ENCODE measurements at places on chromosomes 13 and 19.
A peak's percentile ranks its signal among the peaks of the same experiment; 100 is the strongest.

- DNase-seq: no peak
Measured at GRCh38 chr13:38785490-38785889, 98.6 kb downstream of the FREM2 start.

DNA sequence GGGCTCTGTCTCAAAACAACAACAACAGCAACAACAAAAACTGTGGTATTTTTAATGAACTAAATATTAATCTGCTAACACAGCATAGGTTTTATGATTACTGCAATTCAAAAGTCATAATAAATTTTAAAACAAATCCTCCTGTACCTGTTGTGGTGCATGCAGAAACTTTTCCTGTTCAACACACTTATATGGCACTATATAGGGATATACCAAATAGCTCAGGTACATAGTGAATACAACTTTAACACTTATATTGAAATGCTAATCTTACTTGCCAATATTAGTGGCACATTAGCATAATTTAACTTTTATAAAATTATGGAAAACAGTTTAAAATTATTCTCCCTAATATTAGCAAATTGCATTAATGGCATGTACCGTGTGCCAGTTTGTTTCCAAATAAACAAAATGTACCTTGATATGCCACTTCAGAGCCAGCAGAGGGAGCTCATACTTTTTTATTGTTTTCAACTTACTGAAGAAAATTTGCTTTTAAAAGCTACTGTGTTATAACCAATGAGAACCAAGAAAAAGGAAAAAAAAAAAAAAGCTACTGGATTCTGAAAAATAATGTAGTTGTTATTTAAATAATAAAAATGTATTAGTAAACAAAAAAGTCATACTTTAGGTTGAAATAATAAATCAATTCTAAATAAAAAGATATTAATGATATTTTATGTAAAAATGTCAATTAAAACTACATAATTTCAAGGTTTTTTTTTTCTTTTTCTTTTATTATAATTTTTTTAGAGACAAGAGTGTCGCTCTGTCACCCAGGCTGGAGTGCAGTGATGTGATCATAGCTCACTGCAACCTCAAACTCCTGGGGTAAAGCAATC lies 18.0 kb upstream of the RBM26 start:
- DNase-seq: no peak

- peak; percentile 9 for DNase-seq
Measured at GRCh38 chr13:42594481-42595252, 20.7 kb downstream of the TNFSF11 start.

DNA sequence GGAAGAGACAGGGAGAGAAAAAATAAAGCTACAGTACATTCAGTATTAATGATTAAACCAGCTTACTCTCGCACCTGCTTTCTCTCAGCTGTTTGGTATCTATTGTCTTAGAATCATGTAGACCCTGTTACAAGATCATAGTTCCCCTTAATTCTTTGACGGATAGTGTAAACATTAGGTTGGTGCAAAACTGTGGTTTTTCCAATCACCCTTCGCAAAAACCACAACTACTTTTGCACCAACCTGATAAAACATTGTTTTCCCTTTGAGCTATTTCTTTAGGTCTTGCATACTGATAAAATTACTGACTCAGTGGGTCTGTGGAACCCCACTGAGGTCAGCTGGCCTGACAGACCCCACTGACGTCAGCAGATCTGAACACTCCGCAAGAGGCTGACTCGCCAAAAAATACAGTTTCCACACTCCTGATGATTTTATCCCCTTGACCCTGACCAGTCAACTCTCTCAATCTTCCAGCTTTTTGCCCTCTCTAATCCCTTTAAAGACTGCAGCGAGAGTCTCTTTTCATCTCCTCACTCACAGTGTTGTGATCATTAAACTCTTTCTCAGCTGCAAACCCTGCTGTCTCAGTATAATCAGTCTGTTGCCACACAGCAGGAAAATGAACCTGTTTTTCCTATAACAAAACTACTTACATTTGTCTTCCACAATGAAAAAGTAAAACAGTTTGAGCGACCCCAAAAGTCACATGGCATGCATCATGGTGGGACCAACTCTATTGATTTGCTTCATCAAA lies 123.9 kb downstream of the SLITRK6 start:
- DNase-seq: no peak

- no peak for DNase-seq
Measured at GRCh38 chr13:109331011-109331433, 455.4 kb downstream of the IRS2 start.

GRCh38 chr13:78997902-78998629 lies 339.1 kb upstream of the OBI1 start:
- DNase-seq: no peak

DNA sequence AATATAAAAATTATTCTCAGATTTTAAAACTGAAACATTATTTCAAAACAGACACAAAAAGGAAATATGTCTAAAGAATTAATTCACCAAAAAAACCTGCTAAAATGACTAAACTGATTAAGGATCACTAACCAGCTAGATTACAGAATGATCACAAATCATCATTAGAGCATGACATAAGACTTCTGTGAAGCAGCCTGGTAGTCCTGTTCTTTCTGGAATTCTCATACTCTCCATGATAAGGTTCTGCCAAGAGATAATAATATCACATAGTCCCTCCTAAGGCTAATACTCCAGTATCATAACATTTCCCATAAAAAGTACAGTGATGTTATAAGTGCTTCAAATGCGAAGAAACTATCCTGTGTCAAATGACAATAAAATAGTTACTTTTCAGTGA lies 1814.9 kb downstream of the SLITRK5 start:
- no peak for DNase-seq

DNA sequence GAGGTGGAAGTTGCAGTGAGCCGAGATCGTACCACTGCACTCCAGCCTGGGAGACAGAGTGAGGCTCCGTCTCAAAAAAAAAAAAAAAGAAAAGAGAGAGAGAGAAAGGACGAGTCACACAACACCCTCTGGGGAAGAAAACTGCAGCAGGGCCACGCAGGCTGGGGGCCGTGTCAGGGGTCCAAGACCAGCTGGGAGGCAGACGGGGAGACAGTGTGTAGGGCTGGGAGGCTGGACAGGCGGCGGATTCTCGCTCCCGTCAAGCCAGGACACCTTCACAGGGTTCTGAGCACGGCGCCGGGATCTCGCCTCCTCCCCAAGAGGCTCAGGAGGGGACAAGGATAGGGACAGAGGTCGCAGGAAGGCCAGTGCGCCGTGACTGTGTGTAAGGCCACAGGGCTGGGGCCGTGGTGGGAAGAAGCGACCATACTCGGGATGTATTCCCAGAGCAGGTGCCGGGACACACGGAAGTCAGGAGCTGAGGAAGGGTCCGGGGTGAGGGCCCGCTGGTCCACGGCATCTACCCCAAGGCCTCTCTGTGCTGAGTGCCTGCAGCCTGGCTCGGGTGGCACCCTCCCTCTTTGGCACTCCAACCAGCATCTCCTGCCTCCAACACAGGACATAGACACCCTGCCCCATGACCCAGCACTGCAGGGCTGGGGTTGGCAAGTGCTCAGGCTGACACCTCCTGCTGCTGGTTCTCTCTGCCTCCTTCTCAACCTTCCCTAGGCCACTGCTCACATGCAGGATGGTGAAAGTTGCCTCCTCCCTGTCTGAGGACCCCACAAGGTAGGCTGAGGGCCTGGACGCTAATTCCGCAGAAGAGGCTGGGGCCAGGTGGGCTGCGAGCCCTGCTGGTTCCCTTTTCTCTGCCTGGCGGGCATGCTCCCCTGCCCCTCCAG lies 21.2 kb downstream of the ZNF787 start:
- no peak for DNase-seq

GRCh38 chr19:28915737-28916460 lies 297.1 kb downstream of the UQCRFS1 start:
- no peak for DNase-seq

DNA sequence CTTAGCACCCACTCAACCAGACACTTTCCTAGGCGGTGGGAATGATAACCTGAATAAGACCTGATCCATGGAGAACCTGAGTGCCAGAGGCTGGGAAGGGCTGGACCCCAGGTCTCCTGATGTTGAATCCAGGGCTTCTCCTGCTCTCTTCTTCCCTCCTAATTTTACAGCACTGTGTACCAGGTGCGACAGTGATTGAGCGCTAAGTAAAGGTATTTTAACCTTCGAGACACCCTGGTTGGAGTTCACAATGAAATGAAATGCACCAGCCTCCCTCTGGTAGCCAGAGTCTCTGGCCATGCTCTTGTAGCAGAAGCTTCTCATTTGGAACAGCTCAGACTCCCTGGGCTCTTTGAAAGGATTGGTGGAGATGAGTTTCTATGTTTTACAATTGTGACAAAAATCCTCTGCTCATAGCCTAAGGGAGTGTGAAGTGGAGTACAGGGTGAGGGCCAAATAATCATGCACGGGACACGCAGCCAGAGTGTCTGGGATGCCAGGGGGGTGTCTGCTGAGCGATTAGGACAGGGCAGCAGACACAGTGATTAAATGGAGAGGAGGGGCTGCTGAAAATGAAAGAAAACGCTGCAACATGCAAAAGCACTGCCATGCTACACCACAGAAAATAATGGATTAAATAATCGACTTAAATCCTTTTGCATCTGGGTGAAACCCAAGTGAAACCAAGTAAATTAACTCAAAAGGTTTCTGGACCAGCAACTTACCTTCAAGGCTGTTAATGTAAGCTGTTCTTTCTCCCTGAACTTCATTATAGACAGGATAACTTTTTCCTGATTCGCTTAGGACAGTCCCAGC lies 83.8 kb downstream of the FAM216B start:
- no peak for DNase-seq

DNA sequence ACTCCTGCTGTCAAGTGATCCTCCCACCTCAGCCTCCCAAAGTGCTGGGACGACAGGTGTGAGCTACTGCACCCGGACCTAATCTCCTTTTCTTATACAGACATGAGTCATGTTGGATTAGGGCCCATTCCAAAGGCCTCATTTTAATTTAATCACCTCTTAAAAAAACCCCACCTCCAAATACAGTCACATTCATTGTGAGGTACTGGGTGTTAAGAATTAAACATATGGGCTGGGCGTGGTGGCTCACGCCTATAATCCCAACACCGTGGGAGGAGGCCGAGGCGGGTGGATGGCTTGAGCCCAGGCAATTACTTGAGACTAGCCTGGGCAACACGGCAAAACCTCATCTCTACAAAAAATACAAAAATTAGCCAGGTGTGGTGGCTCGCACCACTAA lies 46.6 kb downstream of the PIN1 start:
- DNase-seq: no peak

DNA sequence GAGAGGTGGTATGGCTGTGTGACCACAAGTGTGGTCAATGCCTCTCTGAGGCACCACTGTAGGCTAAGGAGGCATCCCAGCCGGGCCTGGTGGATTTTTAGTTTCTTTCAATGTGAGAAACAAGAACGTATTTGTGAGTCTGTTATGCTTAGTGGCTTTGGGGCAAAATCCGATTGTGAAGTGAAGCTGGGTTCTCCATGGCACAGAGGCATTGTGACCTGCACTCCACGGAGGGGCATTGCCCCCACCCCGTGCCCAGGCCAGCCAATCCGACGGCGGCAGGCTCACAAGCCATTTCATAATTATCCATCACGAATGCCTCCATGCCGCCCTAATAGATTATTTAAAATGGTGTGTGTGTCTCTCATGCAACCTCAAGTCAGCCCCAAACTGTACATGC lies 151.6 kb downstream of the ZNF536 start:
- no peak for DNase-seq

Data from activated T-helper 1 cell treated with anti-CD3 and anti-CD28 coated beads, Interleukin-2, amount 50 U/mL, for 16 hours (primary cell).